ENCODE measurements at places on chromosomes 5 and 9. TPM values are rescaled to one million over a fixed set of nuclear protein-coding genes. Genes with fewer than 3 reads are reported as not detected.

DNA sequence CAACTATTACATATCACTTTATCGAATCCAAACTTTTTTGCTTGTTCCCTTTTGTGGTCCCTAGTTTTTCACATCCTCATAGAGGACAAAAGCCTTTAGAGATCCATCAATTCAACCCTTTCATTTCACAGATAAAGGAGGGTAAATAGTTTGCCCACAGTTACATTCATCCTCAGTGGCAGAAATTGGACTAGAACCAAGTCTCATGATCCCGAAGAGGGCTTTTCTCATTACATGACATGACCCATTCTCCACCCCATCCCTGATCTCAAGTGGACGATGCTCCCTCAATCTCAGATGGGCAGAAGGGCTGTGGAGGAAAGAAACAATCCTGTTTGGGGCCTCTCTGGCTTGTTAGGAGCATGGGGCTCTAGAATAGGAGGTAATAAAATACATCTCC, 23.1 kb downstream of the TICAM2 start:
- DNase-seq: no peak

IRF1 gene
- total RNA-seq: 52.9 TPM

GRCh38 chr5:168318240-168318639, 26.8 kb downstream of the WWC1 start:
- no peak for DNase-seq

DNA sequence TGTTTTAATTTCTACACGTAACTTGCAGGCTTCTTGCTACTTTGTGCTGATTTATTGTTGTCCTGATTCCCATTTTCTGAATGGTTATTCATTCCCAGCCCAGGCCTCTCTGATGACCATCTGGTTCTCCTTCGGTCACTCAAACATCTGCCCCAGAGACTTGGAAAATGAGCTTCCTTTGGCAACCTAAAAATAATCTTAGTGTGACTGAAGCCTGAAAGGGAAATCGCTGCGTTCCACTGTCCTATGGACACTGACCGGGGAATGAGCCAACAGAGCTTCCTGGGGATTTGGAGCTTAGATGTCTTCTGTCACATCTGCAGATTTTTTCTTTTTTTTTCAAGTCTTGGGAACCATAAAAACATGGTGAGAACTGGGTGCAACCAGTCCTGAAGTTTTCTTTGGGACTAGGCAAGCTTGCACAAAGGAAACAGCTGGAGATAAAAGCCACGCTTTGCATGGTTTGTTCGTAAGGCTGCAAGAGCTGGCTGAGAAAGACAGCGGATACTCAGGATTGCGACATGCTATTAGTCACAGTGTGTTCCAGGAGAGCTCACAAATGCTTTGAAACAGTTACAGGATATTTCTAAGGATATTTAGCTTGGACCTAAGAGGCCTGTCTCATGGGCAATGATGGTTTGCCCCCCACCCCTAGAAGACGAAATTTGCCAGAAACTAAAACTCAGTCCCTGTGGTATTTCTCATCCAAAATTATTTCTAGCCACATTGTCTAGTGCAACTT, 146.2 kb downstream of the GOLPH3 start:
- DNase-seq: no peak

MELK gene
- total RNA-seq: 21.1 TPM

C9orf153 gene
- not detected for total RNA-seq

- DNase-seq: no peak
Observed at GRCh38 chr9:123798195-123798594, 131.7 kb downstream of the DENND1A start.

F2RL2 gene
- 0.23 TPM for total RNA-seq

GRCh38 chr9:6126377-6126776, 89.2 kb upstream of the IL33 start:
- no peak for DNase-seq

PCDHA6 gene
- 0.19 TPM for total RNA-seq

ADAMTS6 gene
- total RNA-seq: 0.32 TPM

DNA sequence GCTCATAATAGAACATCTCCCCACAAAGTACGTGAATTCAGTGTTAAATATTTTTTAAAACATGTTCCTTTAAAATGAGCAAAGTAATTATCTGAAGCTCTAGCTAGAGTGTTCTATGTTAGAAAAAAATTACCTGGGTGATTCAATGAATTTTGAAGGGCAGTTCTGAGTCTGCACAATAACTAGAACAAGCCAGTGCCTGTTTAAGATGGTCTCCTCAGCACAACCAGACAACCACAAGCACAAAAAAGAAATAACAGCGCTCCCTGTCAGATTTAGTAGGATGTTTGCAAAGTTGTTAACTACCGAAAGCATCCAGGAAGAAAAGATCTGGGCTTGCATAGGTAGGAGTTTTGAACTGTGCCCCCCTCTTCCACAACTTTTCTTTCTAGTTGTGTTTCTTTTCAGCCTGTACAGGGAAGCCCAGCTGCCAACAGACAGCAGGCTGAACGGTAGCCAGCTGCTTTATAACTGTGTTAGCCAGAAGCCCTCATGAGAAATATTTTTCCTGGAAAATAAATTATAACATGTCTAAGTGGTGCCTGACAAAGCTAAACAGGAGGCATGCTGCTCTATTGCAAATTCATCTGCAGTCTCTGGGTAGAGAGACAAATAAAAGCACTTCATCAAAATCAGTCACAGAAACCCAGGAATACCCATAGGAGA, 1026.9 kb downstream of the MAT2B start:
- no peak for DNase-seq

GRCh38 chr5:142977363-142978051, 207.3 kb downstream of the ARHGAP26 start:
- no peak for DNase-seq

DNA sequence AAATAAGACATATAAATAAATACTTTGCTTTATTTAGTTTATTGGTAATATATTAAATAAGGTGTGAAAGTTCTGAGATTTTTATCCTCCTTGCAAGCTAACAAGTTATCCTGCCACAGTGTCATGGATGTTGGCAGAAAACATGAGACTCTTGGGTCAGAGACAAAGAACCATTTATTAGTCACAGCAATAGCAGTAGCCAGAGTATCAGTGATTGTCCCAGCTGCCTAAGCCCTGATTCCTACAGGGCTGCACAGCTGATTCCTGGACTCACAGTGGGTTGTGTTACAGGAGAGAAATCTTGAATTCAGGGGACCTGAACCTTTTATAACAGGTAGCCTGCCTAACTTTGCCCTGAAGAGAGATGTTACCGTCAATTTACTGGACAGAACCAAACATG, 304.5 kb upstream of the ZNF608 start:
- DNase-seq: no peak

DNA sequence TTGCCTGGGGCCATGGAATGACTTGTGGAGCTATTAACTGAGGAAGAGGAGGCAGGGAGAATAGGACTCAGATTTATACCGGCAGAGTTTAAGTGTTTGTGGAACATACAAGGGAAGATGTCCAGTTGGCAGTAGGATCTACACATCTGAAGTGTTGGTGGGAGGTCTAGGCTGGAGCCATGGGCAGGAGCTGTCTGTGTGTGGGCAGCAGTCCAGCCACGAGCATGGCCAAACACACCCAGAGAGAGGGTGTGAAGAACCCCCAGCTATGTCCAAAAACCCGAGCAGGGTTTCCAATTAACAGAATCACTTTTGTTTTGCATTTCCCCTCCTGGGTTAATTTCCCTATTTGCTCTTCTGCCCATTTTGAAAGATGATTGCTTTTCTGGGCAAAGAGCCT, 393.7 kb downstream of the CDK5RAP2 start:
- DNase-seq: no peak

DNA sequence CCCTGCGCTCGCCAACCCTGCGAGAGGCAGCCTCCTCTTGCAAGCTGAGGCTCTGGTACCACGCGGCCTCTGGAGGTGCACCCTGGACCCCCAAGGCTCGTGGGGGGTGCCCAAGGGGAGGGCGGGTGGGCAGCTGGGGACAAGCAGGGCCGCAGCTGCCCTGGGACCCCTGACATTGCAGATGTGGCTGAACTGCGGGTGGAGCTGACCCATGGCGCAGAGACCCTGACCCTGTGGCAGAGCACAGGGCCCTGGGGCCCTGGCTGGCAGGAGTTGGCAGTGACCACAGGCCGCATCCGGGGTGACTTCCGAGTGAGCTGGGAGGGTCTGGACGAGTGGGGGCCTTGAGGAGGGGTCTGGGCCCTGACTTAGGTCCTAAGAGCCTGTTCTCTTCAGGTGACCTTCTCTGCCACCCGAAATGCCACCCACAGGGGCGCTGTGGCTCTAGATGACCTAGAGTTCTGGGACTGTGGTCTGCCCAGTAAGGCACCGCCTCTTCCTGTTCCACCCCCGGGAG, 1.5 kb downstream of the MAMDC4 start:
- DNase-seq: no peak

PCDHGA11 gene
- 4.2 TPM for total RNA-seq

DNA sequence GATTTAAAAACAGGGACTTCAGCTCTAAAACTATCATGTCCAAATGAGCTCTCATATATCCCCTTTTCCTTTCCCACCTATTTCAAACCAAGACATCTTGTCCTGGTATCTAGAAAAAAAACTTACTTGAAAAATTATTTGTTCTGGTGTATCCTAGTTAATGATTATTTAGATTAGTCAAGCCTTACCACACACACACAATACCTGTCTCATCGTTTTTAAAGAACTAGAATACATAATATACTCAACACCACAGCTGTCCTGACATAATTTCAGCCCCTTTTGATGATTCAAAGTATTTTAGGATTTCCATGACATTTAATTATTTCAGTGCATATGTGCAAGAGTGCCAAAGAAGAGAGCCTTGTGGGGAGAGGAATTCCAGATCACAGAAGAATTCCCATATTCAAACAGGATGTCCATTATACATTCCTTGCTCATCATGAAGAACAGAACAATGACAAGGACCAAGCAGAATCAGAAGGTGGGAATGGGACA, 233.7 kb downstream of the SMARCA2 start:
- DNase-seq: no peak

- DNase-seq: no peak
Observed at GRCh38 chr9:19946441-19947109, 157.7 kb upstream of the SLC24A2 start.

LHX6 gene
- 0.95 TPM for total RNA-seq

GRCh38 chr5:78467752-78468357, 107.4 kb downstream of the SCAMP1 start:
- DNase-seq: no peak

- no peak for DNase-seq
Observed at GRCh38 chr9:78311075-78311474, 14.2 kb downstream of the PSAT1 start.

DNA sequence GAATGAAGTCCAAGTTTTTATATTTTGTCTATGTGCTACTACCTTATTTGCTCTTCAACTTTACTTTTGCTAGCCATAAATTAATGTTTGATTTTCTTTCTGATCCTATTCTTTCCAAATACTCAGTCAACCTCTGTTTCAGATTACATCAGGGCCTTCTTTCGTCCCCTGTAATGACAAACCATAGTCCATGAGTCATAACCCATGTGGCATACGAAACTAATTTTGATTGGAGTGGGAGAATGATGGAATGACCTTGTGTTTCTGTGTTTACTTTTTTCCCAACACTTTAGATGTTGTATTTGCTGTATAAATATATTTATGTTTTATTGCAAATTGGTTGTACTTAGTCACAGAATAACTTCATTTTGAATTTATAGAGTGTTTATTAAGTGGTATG, 1043.1 kb downstream of the DTWD2 start:
- no peak for DNase-seq

DNA sequence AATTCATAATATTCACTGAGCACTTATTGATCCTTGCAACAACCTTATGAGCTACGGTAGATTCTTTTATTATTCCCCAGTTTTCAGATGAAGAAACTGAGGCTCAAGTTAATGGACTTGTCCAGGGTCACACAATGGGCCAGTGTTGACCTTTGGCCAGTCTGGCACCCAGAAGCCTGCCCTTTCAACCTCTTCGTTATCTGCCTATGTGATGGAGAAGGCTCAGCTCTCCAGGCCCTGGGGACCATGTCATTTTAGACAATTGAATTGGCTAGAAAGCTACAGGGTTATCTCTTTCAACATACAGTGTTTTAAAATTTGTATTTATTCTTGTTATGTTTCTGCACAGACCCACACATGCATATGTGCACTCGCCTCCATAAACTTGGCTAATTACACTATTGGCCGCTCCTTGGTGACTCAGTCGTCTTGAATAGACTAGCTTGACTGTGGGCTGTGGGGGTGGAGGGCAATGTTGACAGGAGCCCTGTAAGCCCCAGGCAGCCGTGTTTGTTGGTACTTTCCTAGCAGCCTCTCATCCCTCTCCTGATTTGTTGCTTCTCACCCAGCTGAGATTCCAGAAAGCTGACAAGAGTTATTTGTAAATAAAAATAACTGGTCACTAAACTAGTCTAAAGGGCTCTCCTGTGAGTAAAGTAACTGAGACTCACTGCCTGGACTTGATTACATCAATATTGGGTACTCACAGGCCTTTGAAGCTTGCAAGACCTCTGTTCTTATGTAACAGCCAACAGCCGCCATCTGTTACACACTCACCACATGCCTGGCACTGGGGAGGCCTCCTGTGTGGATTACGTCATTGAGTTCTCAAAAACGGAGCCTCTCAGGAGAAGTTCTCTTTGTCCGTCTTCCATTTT, 8.5 kb upstream of the ANGPTL2 start:
- no peak for DNase-seq

GRCh38 chr5:115961381-115962238, 665 bp upstream of the LVRN start:
- DNase-seq: no peak

DNA sequence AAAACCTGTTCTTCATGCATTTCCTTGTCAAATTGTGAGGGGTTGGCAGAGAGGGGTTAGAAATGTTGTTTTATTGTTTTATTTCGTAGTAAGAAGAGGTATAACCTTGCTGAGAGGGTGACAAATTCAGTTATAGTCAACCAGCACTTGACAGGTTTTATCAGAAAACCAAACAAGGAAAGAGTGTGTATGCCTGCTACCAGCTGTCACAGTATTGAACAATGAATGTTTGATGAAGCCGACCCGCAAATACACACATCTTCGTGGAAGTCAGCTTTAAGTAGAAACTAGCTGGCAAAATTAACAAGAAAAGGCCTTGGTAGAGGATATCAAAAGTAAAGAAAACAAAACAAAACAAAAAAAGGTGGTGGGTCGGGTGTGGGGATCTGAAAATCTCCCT, 214.6 kb upstream of the TLE4 start:
- no peak for DNase-seq

NR2F1-AS1 gene
- 0.49 TPM for total RNA-seq

Measured in esophagus squamous epithelium (tissue), 5 donors.